ENCODE measurements at places on chromosomes 12 and 14.

- DNase-seq, result no peak
These were observed 10.3 kb upstream of the PCNX1 start for GRCh38 chr14:70896981-70897380.

- no peak for DNase-seq
These were observed 297.7 kb upstream of the DDHD1 start for GRCh38 chr14:53450871-53451270.

DNA sequence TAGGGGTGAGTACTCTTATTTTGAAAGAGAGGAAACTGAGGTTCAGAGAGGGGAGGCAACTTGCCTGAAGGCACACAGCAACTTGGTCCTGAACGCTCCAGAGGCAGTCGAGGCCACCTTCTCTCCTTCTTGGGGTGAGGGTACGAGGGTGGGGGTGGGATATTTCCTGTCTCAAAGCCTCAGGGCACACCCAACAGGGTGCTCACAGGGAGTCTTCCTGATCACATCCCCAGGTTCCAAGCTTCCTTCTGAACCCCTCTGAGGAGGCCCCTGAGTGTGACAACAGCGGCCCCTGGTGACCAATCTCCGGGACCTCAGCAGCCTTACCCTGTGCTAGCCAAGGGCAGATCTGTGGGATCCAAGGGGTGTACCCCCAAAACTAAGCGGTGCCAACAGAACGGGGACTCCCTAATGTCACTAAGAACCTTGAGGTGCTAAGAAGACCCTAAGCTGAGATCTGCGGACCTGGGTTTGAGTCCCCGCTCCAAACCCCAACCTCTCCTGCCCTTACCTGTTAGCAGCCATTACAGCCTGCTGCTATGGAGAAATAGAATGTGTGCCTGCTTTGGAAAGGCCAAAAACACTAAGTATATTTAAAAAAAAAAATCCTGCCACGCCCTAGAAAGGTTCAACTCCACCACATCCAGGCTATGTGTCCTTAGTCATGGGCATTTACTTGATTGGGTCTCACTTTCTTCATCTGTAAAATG, 57.9 kb downstream of the TRPV4 start:
- DNase-seq, result no peak

DNA sequence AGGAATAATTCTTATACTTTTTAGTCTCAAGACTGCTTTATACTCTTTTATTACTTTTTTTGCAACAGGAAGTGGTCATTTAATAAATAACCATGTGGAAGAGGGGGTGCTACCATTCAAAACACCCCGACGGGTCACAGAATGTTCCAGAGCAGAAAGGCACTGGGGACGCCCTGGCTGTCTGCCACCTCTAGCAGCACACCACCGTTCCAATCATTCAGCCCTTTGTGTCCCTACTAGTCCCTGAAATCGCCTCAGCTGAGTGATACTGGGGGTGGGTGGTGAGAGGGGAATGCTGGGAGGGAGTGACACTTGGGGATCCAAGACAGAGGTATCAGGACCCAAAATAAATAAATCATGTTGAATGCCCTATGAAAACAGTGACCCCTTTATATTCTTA, 52.4 kb downstream of the MON2 start:
- DNase-seq, result no peak

DNA sequence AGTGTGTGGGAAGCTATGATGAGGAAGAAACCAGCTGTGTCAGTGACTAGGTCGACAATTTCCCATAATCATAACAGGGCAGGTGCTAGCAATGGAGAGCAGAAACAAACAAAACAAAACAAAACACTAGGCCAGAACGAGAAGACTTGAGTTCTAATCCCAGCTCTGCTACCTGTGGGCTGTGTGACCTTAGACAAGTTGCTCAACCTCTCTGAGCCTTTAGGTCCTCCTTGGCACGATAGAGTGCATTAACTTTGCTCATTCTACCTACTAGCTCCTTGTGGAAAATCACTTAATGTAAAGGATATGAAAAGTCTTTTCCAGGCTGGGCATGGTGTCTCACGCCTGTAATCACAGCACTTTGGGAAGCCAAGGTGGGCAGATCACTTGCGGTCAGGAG, 11.2 kb downstream of the HHIPL1 start:
- no peak for DNase-seq

DNA sequence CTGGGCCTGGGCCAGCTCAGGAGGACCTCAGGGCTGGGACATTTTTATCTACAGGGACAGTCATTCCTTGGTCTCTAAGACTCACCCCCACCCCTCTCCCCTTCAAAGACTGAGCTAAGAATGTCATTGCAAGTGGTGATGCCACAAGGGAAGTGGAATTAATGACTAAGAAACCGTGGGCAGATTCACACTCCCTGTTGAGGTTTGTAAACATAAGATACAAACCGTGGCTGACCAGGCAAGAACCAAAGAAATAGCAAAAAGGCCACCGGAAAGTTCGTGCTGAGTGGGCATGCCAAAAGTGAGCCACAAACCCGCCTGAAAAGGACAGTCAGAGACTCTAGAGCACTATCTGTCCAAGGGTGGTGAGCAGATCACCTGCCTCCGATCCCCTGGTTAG, 25.7 kb downstream of the NUAK1 start:
- DNase-seq, result no peak

GRCh38 chr14:90268420-90268819, 12.1 kb downstream of the PSMC1 start:
- no peak for DNase-seq

DNA sequence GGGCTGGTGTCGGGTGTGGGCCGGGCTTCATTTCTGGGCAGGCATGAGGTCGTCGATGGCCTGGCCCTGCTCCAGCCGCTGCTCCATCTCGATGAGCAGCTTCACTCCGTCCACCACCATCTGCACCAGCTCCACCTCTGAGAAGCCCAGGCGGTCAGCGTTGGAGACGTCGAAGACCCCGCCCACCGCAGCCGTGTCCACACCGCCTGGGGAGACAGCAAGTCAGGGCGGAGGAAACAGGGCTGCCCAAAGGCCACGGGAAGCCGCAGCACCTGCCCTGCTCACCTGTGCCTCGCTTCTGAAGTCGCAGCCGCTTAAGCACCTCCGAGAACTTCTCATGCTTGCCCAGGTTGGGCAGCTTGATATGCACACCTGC, 2.8 kb downstream of the CKB start:
- DNase-seq, result no peak

- DNase-seq, result no peak
These were observed 581.7 kb downstream of the DIO2 start for GRCh38 chr14:79629411-79630287.

- DNase-seq, result no peak
These were observed 13.3 kb upstream of the LRRC10 start for GRCh38 chr12:69623970-69624369.

GRCh38 chr12:76080017-76080728, 4.3 kb downstream of the NAP1L1 start:
- no peak for DNase-seq

DNA sequence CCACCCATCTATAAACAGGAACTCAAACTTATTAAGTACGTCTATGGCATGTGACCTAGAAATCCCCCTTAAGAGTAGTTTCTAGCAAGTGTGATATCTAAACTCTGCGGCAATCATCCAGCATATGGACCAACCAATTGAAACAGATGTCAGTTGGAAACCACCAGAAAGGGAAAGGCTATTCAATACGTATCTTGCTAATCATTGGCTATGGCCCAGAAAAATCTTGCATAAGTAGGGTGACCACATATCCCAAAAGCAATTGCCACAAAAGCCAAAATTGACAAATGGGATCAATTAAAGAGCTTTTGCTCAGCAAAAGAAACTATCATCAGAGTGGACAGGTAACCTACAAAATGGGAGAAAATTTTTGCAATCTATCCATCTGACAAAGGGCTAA, 24.2 kb downstream of the SYNJ2BP start:
- DNase-seq, result no peak

- DNase-seq, result peak; percentile 71
These were observed 1.1 kb upstream of the FERMT2 start for GRCh38 chr14:52951681-52952554.

DNA sequence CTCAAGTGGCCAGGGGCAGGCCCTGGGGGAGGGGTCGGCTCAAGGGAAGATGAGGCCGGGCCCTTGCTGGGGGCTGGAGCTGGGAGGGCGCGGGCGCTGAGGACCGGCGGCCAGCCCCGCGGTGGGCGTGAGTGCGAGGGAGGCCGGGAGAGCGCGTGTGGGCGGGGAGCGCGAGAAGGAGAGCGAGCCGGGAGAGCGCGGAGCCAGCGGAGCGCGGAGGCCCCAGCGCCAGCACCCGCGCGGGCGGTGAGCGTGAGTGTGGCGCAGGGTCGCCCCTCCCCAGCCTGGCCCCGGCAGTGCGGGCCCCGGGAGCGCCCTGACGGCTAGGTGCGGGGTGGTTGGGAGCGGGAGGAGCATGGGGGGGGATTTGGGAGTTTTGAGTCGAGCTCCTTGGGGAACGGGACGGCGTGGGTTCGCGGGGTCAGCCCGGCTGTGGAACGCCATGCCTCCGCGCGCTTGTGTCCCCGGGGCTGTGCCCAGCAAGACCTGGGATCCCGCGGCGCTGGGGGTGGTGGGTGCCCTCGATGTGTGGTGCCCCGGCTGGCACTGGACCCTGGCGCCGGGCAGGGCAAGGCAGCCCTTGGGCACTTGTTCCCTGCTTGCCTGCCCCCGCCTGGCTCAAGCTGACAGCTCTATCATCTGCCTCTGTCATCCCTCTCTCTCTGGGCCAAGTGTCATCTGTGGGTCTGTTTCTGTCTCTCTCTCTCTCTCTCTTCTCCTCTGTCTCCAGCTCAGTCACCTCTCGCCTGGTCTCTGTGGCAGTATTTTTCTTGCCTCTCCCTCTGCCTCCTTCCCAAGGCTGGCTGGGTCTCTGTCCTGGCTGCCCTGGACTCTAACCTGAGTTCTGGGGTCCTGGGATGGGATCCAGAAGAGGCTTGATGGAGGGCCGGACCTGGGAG, at the start of gene LBHD2:
TSS of gene LBHD2 (plus strand) at position 190 of the 899 bp plus-strand sequence. CDS start 1,803 bp downstream, outside the sequence.
- no peak for DNase-seq

- no peak for DNase-seq
These were observed 56.3 kb downstream of the SLC6A15 start for GRCh38 chr12:84856156-84856900.

DNA sequence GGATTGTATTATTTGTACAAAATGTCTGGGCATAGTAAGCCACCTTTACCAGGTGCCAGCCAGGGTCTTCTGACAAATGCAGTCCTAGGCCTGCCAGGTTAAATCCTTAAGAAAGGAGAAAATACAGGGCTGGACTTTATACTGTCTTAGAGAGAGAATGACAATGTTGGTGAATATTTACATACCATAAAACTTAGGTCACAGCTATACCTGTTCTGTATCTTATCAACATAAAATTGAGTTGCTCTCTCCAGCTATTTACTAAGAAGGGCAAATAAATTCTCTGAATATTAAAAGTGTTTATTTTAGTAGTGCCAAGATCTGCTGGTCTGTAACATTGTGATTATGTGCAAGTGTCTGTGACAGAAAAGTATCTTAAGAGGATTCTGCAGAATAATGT, 971.1 kb downstream of the AACS start:
- DNase-seq, result no peak

DNA sequence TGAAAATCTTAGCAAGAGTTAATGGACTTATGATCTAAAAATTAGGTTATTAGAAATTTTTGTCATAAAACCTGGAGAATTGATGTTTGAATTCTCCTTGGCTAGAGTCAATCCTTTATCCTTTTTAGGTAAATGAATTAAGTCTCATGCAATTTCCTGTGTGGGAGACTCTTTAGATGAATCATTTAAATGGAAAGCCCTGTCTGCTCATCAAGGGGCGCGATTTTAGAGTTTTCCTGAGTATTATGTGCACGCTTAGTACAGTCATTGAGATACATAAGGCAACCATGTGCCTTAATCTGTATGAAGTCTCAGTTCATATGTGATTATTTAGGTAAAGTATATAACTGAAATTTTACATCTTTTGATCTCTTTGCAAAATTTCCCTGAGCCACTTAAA, 974.7 kb downstream of the NRXN3 start:
- no peak for DNase-seq

DNA sequence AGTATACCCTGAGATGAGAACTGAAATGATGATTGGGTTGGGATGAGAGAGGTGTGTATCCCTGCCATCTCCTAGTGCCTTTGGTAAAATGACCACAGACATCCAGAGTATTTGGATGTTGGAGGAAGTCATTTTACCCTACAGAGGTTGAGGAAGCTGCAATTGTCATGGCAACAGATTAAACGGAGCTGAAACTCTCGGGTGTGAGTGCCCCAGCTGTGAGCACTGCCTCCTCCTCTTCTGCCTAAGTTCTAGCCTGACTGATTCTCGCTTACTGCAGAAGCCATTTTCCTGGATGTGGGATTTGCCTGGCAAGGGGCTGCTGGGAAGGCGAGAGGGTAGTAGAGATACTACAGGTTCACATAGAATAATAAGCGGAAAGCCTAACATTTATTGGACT, 10.3 kb upstream of the PPP4R4 start:
- no peak for DNase-seq

- DNase-seq, result no peak
These were observed 114.0 kb upstream of the TMPO start for GRCh38 chr12:98401427-98401826.

GRCh38 chr12:94144781-94145180, 3.6 kb upstream of the PLXNC1 start:
- DNase-seq, result no peak

DNA sequence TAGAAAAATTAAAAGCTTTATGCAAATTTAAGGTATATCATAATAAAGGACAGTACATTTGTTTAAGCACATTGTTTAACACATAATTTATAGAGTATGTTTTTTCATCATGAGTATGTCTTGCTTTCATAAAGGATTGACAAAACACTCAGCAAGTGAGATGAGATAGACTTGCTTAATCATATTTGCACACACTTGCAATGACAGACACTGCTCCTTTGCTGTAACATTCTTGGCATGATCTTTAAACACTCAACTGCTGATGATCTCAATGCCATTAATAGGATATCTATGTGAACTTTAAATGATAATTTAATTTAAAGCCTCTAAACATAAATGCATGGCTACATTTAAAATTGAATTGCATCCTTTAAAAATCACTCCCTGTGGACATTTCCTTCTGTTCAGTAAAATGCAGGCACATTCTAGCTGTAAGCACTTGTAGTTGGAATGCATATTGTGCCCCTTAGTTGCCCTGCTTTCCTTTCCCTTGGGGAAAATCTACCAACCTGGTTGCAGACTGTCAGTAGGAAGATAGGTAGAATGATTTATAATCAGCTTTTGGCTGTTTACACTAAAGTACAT, 979.0 kb downstream of the TMTC2 start:
- no peak for DNase-seq

GRCh38 chr12:93148412-93148811, 219.3 kb upstream of the EEA1 start:
- DNase-seq, result no peak

DNA sequence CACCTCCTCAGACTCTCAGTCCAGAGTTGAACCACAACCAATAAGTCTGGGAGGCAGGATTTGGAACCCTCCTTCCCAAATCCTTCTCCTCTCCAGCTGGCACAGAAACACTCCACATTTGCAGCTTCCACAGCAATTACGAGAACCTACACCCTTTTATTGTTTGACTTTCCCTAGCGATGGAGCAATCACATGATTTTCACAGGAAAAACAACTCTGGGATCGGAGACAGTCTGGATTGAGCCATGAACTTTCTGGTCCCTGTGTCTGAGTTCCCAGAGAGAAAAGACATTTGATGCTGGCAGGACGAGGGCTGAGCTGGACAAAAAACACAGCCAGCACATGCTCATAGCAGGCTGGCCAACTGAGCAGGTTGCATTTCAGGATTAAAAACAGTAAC, 49.0 kb upstream of the STON2 start:
- no peak for DNase-seq
